ENCODE measurements at places on chromosomes 12 and 14. TPM values are rescaled to one million over a fixed set of nuclear protein-coding genes. Genes with fewer than 3 reads are reported as not detected.

STRAP gene
- polyA plus RNA-seq: 231 TPM

TAS2R31 gene
- polyA plus RNA-seq: 0.24 TPM

KRT6A gene
- 0.24 TPM for polyA plus RNA-seq

PLA2G1B gene
- 4.9 TPM for polyA plus RNA-seq

TUNAR gene
- not detected for polyA plus RNA-seq

GLT1D1 gene
- 0.40 TPM for polyA plus RNA-seq

GPR84 gene
- 1.3 TPM for polyA plus RNA-seq

CLEC2A gene
- not detected for polyA plus RNA-seq

TCTN2 gene
- polyA plus RNA-seq: 6.4 TPM

SMOC1 gene
- 10.2 TPM for polyA plus RNA-seq

WDHD1 gene
- 3.7 TPM for polyA plus RNA-seq

HOXC9 gene
- polyA plus RNA-seq: 7.3 TPM

CFAP54 gene
- polyA plus RNA-seq: 0.27 TPM

NXPH4 gene
- 1.7 TPM for polyA plus RNA-seq

CCDC175 gene
- polyA plus RNA-seq: 0.77 TPM

KRT77 gene
- not detected for polyA plus RNA-seq

ACRBP gene
- polyA plus RNA-seq: 0.91 TPM

OR4K14 gene
- not detected for polyA plus RNA-seq

PRH2 gene
- polyA plus RNA-seq: 1.6 TPM

NPFF gene
- not detected for polyA plus RNA-seq

HOTAIR gene
- not detected for polyA plus RNA-seq

LRP1-AS gene
- not detected for polyA plus RNA-seq

SLCO1C1 gene
- 0.11 TPM for polyA plus RNA-seq

RFLNA gene
- polyA plus RNA-seq: 1.9 TPM

SDS gene
- polyA plus RNA-seq: 5.7 TPM

HOXC12 gene
- polyA plus RNA-seq: not detected

SRRM4 gene
- 0.67 TPM for polyA plus RNA-seq

ATN1 gene
- polyA plus RNA-seq: 57.4 TPM

NAV3 gene
- 7.4 TPM for polyA plus RNA-seq

SLC7A7 gene
- polyA plus RNA-seq: 6.5 TPM

ESRRB gene
- polyA plus RNA-seq: not detected

NFYB gene
- polyA plus RNA-seq: 47.5 TPM

LRIG3 gene
- polyA plus RNA-seq: 1.1 TPM

BIN2 gene
- 4.3 TPM for polyA plus RNA-seq

JAG2 gene
- 0.93 TPM for polyA plus RNA-seq

CRADD gene
- polyA plus RNA-seq: 14.6 TPM

IKZF4 gene
- 10.3 TPM for polyA plus RNA-seq

ZDHHC22 gene
- not detected for polyA plus RNA-seq

PTGR2 gene
- 11.2 TPM for polyA plus RNA-seq

ABCD2 gene
- 0.40 TPM for polyA plus RNA-seq

KITLG gene
- 2.7 TPM for polyA plus RNA-seq

PTPN6 gene
- 36.2 TPM for polyA plus RNA-seq

FGF23 gene
- polyA plus RNA-seq: not detected

KRT76 gene
- not detected for polyA plus RNA-seq

TSPAN11 gene
- 1.2 TPM for polyA plus RNA-seq

C14orf119 gene
- 35.1 TPM for polyA plus RNA-seq

Measured in adrenal gland (tissue), 19 donors.